ENCODE measurements at places on chromosomes 2 and 18.

DNA sequence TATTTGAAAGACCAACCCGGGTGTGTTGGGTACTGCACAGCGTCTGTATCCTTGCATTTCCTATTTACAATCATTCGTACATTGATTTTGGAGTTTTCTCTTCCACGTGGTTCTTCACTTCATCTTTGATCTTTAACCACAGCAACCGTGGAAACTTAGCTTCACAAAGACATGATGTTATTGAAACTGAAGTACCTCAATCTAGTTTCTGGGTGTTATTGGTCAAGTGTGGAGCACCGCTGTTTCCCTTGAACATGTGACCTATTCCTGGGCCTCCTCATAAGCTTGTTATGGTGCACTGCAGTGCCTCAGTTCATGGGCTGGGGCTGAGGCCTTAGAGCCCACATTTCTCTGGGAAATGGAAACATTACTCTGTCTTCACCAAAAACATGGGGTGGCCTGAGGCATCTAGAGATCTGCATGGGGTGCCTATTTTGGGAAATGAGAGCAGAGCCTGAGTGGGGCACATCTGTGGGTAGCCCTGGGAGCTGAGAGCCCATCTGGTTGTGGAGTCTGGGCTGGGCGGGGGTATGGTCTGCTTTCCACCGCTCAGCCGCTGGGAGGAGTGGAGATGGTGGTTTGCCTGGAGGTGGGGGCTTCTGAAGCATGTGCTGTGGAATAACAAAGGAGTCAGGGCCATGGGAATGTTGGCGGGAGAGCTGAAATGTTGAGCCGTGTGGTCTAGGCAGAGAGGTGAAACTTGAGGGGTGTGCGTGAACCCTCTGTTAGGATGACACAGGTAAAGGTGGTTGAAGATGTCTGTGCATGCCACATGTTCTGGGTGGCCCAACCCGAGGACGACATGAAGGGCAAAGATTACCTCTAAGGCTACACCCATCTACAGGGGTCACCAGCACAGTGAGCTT is 37.4 kb downstream of the ZNF236 start:
- DNase-seq, result no peak

GRCh38 chr2:7053650-7054265 is 136.5 kb downstream of the RNF144A start:
- no peak for DNase-seq

GRCh38 chr2:192194265-192194865 is 368 bp downstream of the TMEFF2 start:
- no peak for DNase-seq

DNA sequence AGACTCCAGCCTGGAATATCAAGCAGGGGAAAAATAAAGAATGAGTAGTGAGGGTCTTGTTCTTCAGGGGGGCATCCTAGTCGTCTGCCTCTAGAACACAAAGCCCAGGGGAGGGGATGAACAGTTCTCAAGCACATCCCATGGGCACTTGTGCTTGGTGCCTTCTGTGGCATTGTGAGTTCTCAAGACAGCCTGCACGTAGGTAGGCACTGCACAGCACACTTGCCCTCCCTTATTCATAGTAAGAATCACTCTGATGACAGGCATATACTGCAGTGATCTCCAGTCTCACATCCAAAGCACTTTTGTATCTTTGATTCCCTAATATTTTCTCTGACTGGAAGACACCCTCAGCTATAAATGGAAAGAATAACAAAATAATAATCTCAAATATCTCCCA is 104.7 kb upstream of the CNGA3 start:
- DNase-seq, result no peak

DNA sequence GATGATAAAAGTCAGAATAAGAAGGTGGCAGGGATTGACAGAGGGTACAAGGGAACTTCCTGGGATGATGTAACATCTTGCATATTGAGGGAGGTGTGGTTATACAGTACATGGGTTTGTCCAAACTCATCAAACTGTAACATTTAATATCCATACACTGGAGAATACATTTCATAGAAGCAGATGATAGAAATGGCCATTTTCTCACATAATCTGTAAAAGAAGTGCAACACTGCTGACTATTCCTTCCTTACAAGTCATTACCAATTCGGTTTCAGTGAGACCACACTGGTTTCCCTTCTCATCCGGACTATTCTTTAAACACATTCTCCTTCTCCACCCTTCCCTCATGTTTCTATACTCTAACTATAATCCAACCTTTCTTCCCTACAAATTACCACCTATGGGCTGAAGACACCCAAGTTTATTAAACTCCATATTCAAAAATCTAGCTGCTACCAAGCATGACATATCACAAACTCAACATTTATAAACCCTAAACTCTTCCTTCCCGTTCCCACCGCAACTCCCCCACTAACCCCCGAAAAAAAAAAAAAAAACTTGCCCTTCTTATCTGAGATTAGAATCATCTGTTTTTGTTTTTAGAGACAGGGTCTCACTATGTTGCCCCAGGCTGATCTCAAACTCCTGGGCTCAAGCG is 1.6 kb downstream of the COX7A2L start:
- DNase-seq, result no peak

GRCh38 chr2:236089271-236090026 is 78.7 kb downstream of the GBX2 start:
- no peak for DNase-seq

DNA sequence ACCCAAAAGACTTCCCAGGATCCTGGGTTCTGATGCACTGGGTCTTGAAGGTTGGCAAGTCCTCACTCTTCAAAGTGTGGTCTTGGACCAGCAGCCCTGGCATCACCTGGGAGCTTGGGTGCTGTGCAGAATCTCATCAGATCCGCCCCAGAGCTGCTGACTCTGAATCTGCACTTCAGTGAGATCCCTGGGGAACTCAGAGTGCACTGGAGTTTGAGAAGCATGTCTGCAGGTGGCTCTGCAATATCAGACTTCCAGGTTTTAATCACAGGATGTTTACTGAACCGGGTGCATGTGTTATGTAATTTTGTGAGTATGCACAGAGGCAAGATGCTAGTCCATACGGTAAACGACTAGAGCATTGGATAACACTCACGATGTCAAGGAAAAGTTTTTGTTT is 58.0 kb upstream of the BOD1L2 start:
- DNase-seq, result no peak

GRCh38 chr2:236901956-236902355 is 183.7 kb upstream of the COPS8 start:
- DNase-seq, result no peak

GRCh38 chr18:44828080-44828479 is 147.4 kb downstream of the SETBP1 start:
- no peak for DNase-seq

- DNase-seq, result no peak
Observed at GRCh38 chr18:42436222-42436765, 481.3 kb downstream of the PIK3C3 start.

GRCh38 chr18:13810950-13811485 is 12.9 kb upstream of the MC5R start:
- DNase-seq, result no peak

- no peak for DNase-seq
Observed at GRCh38 chr2:43311276-43311675, 84.9 kb upstream of the ZFP36L2 start.

GRCh38 chr2:19295998-19296502 is 62.4 kb downstream of the OSR1 start:
- no peak for DNase-seq

GRCh38 chr18:41113885-41114482 is 841.0 kb upstream of the PIK3C3 start:
- no peak for DNase-seq

DNA sequence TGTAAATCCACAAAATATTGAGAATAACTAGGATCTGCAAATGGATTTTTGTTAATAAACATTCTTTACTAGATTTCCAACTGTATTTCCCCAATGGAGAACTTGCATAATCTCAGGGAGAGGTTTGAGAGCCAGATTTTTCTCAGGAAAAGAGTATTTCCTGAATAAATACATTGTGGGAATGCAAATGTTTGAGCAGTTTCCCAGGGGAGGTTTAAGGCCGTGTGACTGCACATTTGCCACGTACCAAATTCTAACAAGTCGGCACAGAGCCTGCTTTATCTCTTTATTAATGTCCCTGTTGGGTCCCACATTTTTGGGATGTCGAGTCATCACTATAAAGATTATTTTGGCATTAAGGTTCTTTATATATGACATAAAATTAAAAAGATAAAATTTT is 27.0 kb downstream of the TFPI start:
- DNase-seq, result no peak

DNA sequence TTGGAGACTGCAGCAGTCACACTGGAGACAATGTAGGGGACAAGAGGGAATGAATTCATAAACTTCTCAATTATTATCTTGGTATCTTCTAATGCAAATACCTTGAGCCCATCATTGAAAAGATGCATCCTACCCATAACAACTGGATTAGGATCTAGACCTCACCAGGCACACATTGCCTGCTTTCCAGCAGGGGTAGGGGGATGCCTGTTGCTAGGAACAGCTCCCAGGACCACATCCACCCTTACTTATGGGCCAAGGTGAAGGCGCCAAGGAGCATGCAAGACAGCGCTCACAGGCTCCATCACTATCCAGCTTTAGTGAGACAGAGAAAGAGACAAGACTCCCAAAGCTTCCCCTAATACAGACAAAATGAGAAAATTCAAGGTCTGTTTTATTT is 24.4 kb downstream of the KCTD1 start:
- DNase-seq, result no peak

DNA sequence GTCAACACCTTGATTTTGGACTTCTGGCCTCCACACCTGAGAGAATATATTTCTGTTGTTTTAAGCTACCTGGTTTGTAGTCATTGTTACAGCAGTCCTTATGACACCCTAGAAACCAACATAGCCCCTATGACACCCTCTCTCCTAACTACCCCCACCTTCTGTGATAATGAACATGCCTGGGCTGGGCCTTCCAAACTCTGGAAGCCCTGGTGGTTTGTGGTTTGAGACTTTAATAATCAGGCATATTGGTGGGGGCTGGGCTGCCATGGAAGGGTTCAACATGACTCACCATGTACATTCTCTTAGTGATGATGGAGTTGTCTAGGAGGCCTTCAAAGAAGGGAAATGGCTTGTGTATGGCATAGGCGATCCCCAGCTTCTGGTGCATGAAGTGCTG is 3.3 kb downstream of the SP110 start:
- no peak for DNase-seq

DNA sequence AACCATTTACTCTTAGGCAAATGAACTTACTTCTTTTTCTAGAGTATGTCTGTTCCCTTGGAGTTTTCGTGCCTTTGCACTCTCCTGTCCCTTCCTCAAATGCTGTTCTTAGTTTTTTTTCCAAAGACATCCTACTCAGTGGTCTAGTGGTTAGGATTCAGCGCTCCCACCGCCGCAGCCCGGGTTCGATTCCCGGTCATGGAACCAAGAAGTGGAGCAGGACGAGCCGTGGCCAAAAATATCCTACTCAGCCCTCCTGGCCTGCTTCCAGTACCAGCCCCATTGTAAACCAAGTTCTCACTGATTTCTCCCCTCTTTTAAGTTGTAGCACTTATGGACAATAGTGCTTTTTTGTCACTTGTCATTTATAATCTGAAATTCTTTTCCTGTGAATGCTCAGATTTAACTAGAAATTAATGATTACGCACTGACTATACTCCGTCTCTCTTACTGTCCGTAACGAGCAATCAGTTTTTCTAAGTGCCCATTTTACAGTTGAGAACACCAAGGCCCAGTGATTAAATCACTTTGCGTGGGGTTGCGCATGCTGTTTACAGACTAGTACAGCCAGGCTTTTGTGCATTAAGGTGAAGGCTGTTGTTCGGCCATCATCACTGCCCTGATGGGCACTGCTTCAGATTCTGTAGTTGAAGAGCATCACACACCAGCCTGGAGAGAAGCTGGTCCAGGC is 17.9 kb downstream of the GREB1 start:
- DNase-seq, result no peak

DNA sequence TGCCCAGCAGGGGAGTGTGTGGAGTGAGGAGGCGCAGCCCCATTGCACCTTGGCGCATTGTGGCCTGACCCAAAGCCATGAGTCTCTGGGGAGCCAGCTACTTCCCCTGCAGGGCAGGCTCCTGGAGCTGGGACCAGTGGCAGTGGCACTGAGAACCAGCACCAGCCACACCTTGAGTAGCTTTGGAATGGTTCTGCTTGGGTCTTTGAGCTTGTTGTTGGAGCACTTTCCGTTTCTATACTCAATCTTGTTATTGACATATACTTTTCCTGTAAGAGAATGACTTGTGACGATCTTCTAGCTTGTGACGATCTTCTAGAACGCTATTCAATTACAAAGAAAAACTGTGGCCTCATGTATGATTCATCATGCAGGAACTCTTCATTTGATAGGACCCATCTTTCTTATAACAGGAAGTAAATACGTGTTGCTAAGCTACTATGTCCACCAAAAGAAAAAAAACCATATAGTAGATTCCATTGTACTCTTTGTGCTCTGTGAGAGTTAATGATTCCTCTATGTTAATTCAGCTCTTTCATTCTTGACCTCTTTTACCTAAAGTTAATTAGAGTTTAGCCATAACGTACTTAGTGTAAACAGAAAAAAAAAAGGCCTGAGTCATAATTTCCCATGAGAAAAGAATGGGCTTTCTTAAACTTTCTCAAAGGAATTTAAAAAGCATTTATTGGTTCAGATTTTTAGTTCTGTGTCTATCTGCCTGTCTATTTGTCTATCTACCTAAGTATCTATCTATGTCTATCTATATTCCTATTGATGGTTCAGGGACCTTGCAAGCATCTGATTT is 113.1 kb downstream of the GATA6 start:
- no peak for DNase-seq

GRCh38 chr2:43300781-43301583 is 74.6 kb upstream of the ZFP36L2 start:
- no peak for DNase-seq

DNA sequence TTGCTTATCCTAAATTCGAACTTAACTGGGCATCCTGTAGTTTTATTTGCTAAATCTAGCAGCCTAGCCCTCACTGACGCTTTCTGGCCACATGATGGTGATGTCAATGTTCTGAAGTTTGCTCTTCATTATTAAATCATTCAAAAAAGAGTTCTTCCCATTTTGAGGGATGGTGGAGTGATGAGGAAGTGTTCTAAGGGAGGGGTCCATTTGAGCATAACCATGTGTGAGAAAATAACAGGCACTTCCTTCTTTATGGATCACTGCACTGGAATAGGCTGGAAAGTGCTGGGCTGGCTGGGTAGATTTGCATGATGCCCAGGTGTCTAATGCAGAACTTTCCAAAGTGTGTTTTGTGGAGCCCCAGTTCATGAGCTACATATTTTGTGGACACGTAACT is 74.2 kb downstream of the TNFRSF11A start:
- no peak for DNase-seq

GRCh38 chr2:158934170-158934569 is 34.3 kb upstream of the TANC1 start:
- no peak for DNase-seq

- DNase-seq, result no peak
Observed at GRCh38 chr2:75153221-75153620, 46.1 kb downstream of the TACR1 start.
